M059J (cell line): ENCODE measurements at places on chromosomes 2 and 18.

- peak; percentile 45 for DNase-seq
These were observed 101.2 kb downstream of the MCFD2 start for GRCh38 chr2:46814160-46814961.

GRCh38 chr18:69127873-69128500, 272.7 kb upstream of the DOK6 start:
- no peak for DNase-seq

- no peak for DNase-seq
These were observed 17.3 kb downstream of the VAPA start for GRCh38 chr18:9931146-9931545.

DNA sequence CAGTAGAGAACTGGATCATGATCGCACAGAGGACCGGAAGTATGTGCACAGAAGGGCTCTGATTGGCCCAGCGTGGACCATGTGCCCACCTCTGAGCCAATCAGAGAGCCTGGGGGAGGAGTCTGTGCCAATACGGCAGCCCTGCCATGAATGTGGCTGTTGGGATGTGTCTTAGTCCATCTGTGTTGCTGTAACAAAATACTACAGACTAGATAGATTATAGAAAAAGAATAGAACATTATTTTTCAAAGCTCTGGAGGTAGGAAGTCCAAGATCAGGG, 132.0 kb downstream of the NDUFA10 start:
- DNase-seq: no peak

DNA sequence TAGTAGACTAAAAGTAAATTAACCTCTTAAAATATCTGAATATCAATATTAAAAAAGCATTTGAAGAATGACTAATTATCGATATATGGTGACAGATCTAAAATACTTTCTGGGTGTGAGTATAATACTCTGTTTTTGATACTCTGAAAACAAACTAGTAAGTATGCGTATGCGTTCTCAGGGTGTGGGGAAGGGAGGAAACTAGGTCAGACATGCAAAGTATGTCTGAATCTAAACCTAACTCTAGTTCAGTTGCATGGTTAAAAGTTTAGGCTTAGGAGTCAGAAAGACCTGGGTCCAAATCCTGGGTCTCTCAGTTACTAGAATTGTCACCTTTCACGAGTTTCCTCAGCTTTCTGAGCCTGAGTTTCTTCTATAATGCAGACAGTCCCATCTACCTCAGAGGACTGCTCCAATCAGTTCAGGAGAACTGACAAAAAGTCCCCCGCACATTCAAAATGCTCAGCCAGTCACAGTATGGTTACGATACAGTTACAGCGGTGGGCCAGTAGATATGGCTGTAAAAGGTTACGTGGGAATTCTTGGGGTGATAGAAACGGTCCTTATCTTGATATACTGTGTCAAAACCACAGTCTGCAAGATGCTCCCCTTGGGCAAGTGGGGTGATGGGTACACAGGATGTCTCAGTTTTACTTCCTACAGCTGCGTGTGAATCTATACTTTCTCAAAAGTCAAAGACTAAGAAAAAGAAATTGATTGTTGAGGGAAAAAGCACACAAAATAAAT, 29.2 kb downstream of the UNC50 start:
- no peak for DNase-seq

DNA sequence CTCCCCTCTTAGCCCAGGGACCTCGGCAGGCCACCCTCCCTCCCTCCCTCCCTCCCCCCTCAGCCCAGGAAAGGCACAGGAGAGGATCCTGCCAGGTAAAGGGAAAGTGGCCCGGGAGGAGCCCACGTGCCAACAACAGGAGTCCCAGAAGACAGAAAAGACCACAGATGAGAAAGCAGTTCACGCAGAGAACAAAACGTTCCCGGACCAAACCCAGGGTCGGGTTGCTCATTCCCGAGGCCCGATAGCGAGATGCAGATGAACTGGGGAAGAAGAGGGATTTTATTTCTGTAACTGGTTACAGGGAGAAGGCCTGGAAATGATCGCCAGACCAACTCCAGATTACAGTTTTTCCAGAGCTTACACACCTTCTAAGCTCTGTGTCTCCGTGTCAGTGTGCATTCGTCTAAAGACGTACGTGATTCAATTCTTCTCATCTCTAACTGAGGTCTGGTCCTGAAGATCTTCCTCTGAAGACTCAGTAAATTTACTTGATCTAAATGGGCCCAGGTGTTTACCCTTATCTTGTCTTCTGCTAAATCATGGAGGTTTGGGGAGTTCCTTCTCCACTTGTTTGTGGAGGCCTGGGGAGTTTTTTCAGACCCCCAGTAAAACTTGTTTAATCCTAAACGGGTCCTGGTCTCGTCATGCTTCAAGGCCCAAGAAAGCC, 807 bp upstream of the NEU4 start:
- DNase-seq: no peak
